ENCODE measurements at places on chromosomes 4 and X.

DNA sequence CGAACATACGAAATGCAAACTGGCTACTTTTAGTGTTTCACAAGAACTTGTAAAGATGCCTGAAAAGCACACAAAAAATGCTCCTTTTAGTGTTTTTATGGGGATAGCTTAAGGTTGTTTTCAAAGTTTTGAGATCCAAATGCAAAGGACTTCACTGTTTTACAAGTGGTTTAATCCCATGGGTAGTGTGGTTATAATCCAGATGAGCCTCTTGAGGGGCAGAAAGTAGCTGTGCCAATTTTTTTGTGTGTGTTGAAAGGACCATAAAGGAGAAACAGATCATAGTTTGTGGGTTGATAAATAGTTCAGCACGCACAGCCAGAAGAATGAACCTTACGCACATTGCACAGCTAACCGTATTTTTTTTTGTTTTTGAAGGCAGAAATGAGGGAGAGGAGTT lies 126.9 kb upstream of the GIMD1 start:
- no peak for DNase-seq

GRCh38 chr4:41874873-41875272 lies 60.4 kb upstream of the TMEM33 start:
- no peak for DNase-seq

GRCh38 chr4:189304167-189304566 lies 636.5 kb upstream of the FRG1 start:
- DNase-seq: no peak

DNA sequence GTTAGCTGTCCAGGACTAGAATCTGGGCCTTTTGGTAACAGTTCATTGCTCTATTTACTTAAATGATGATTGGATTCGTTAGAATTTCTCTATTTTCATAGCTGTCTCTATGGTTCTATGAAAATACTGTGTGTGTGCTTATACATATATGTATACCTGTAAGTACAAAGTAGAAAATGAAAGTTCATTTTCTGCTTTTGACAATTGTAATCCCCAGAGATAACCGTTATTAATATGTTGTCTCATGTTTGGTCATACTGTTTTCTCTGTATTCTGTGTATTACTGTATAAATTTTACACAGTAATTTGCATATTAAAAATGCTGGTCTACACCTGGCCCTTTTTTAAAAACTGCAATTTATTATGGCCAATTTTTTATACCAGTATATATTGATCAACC lies 55.4 kb downstream of the CLCN3 start:
- DNase-seq: no peak

- DNase-seq: no peak
Observed at GRCh38 chr4:5969777-5970176, 48.5 kb downstream of the C4orf50 start.

DNA sequence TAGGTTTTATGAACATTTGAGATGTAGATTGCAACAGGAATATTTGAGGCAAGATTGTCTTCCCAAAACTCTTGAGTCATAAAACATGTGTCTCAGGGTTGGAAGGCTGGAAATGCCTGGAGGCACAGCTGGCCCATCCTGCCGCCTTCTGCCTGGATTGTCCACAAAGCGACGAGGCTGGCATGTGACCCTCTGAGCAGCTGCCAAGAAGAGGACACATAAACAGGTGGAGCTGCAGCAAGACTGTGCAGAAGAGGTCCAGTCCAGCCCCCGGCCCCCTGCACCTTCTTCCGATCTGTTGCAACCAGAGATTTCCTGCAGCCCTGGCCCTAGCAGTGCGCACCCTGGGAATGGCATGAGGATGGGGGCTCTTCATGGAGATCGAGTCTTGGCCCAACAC lies 101.9 kb upstream of the BCOR start:
- no peak for DNase-seq

Measured in activated T-helper 9 cell treated with anti-CD3 and anti-CD28 coated beads, Interleukin-2, amount 50 U/mL, for 16 hours (primary cell).